Body of pancreas (tissue), 4 donors: ENCODE measurements at places on chromosomes 3 and 15. TPM values are rescaled to one million over a fixed set of nuclear protein-coding genes. Genes with fewer than 3 reads are reported as not detected.

The SHC4 gene
- total RNA-seq: 0.78 TPM

The LSG1 gene
- total RNA-seq: 30.1 TPM

The GUCA1C gene
- 0.99 TPM for total RNA-seq

The MAP1A gene
- 3.1 TPM for total RNA-seq
